Left ventricle myocardium superior (tissue), 1 donor: ENCODE measurements at places on chromosomes 11 and 22. TPM values are rescaled to one million over a fixed set of nuclear protein-coding genes. Genes with fewer than 3 reads are reported as not detected.

DNA sequence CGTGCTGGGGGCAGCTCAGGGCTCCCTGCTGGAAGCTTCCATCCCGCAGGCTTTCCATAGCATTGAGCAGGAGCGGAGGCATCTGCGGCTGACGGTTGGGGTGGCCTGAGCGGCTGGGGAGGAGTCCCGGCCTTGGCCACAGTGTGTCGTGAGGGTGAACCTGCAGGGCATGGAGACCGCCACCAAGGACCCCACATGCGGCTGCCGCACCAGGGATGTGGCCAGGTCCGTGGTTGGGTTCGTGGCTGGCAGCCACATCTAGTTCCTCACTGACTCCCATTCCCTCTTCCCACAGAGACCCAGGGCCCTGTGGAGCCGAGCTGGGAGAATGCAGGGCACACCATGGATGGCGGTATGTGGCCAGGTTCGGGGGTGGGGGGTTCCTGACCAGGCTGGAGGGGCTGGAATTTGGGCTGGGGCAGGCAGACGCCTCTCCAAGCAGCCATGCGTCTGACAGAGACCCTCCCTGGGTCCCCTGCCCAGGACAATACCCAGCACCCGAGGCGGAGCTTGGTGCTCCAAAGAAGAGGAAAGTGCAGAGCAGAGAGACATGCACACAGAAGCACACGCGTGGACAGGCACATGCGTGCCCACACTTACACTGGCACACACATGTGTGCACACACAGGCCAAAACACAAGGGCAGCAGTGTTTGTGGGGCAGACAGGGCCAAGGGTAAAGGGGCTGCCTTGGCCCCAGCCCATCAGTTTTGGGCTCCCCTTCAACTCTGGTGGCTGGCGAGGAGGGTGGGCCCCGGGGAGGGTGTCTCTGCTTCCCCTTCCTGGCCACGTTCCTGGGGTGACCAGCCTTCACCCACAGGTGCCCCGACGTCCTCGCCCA is 2.7 kb downstream of the MUC5B start:
- DNase-seq: peak; percentile 16

DNA sequence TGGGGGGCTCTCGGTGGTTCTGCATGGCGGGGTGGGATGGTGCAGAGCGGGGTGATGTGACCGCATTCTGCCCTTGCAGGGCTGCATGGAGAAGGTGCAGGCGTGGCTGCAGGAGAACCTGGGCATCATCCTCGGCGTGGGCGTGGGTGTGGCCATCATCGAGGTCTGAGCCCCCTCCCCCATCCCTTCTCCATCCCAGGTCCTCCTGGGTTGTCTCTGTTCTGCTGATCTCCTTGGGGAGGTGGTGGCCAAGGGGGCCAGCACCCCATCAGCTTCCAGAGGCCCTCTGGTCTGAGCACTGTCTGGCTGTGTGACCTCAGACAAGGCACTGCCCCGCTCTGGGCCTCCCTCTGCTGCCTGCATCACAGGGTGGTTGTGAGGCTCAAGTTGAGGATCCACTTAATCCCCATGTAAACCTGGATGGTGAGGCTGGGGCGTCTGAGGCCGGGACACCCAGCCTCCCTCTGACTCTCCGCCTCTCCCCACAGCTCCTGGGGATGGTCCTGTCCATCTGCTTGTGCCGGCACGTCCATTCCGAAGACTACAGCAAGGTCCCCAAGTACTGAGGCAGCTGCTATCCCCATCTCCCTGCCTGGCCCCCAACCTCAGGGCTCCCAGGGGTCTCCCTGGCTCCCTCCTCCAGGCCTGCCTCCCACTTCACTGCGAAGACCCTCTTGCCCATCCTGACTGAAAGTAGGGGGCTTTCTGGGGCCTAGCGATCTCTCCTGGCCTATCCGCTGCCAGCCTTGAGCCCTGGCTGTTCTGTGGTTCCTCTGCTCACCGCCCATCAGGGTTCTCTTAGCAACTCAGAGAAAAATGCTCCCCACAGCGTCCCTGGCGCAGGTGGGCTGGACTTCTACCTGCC is 53.3 kb downstream of the CD82 start:
- no peak for DNase-seq

GRCh38 chr11:36056160-36056751 is 112.4 kb downstream of the LDLRAD3 start:
- DNase-seq: no peak

DNA sequence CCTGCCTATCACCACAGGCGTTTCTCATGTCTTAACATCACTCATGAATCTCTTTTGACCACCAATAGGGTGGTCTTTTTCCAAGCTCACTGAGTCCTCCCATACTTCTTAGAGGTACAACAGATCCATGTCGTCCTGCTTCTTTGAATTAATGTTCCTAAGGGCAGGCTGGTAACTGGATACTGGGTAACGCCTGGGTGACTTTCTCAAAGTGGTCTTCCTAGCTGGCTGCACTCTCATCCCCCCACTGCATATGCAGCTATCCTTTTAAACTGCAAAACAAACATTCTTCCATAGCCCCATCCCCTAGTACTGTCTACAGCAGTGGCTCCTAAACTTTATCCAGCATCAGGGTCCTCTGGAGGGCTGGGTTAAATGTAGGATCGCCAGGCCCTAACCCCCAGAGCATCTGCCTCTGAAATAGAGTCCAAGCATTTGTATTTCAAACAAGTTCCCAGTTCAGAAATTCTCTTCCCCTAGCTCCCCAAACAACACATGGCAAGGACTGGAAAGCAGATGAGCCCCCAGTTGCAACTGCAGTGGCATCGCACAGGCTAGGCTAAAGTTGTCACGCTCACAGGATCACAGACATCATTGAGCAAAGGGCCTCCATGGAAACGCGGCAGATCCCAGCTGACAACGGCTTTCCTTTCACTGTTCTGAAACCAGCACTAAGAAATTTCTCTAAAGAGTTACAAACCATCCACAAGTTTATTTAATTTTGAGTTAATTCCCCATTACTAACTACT is 204.9 kb downstream of the LARGE1 start:
- DNase-seq: no peak

- DNase-seq: no peak
Observed at GRCh38 chr11:27451244-27451965, 21.2 kb downstream of the LGR4 start.

Gene SLC17A6
- not detected for total RNA-seq

Gene SYT7
- total RNA-seq: 32.5 TPM

Gene FGF4
- not detected for total RNA-seq

Gene OR51B5
- total RNA-seq: not detected

Gene MUC6
- total RNA-seq: not detected
